Large intestine (tissue), 12 donors: ENCODE measurements at places on chromosomes 5 and 9. TPM values are rescaled to one million over a fixed set of nuclear protein-coding genes. Genes with fewer than 3 reads are reported as not detected.

DNA sequence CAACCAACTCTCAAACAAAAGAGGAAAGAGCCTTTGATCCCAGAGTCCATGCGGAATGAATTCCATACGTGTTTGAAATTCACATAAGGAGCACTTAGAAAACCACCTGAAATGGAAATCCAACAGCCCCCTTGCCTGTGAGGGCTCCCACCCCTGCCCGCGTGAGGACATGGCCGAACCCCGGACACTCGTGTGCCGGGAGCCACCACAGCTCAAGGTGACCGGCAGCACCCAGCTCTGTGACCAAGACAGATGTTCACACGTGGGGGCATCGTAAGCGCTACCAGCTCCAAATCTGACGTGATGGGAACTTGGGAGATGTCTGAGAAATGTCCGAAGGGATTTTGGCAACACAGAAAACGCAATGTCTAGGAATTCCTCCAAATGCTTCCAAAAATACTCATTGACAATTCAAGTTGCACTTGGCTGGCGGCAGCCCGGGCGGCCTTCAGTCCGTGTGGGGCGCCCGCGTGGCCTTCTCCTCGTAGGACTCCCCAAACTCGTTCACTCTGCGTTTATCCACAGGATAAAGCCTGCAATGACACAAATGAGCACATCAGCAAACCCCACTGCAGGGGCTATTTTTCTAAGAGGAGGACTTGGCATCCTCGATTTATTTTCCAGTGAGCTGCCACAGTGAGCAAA lies 23.2 kb upstream of the TERT start:
- H3K4me3 ChIP-seq: no peak overlapping the region
- DNase-seq: no peak
- peaks cover 18% of the 10 kb centered on the region for H3K4me1 ChIP-seq
- H3K27ac ChIP-seq: no peak overlapping the region
- H3K27me3 ChIP-seq: no peaks in the 10 kb centered on the region

The MYMK gene
- polyA plus RNA-seq: 0.13 TPM

- H3K4me3 ChIP-seq: no peak overlapping the region
- no peaks in the 10 kb centered on the region for H3K4me1 ChIP-seq
- no peaks in the 10 kb centered on the region for H3K27me3 ChIP-seq
- peaks cover 38% of the 10 kb centered on the region for H3K36me3 ChIP-seq
- no peak for DNase-seq
These were observed 7.7 kb downstream of the TPM2 start for GRCh38 chr9:35682051-35682450.

DNA sequence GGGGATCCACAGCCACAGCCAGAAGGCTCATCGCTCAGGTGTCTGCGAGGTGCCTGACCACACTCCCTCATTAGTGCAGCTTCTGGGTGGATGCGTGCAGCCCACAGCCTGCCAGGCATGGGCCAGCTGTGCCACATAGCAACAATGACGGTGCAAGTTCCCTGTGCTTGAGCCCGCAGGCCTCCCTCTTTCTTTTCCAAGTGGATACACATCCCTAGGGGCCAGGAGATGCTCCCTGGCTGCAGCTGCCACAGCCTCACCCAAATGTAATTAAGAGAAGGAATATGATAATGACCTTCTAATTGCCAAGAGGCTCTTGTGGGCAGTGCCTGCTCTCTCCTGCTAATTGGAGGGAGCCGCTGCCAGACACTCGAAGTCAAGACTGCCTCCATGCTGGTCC lies 116.0 kb upstream of the PPP1R26 start:
- H3K36me3 ChIP-seq: no peaks in the 10 kb centered on the region
- H3K4me3 ChIP-seq: no peak overlapping the region
- H3K27me3 ChIP-seq: no peaks in the 10 kb centered on the region
- no peaks in the 10 kb centered on the region for H3K4me1 ChIP-seq
- H3K27ac ChIP-seq: no peak overlapping the region
- DNase-seq: no peak

- no peaks in the 10 kb centered on the region for H3K36me3 ChIP-seq
- no peak overlapping the region for H3K27ac ChIP-seq
- H3K4me1 ChIP-seq: no peaks in the 10 kb centered on the region
- no peak for DNase-seq
These were observed 117.8 kb downstream of the PTTG1 start for GRCh38 chr5:160539431-160539830.

DNA sequence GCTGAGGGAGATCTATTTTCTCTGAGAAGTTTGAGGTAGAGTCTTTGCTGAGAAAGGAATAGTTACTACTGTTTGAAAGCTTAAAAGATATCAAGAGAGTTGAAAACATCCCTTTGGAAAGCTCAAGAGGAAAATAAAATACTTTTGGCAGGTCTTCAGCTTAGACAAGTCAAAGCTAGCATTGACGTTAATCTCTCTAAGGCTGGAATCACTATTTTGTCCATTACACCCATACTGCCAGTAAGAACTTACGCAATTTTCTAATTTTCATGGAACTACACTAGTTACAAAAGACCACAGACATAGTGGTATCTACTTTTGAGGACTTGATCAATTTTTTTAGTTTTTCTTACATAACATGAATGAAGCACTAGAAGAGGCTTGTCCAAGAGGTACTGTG lies 494.9 kb downstream of the PSAT1 start:
- H3K27ac ChIP-seq: no peak overlapping the region
- H3K27me3 ChIP-seq: no peaks in the 10 kb centered on the region
- H3K36me3 ChIP-seq: no peaks in the 10 kb centered on the region
- no peak for DNase-seq
- no peak overlapping the region for H3K4me3 ChIP-seq

The LCP2 gene
- 15.6 TPM for polyA plus RNA-seq

GRCh38 chr5:65013166-65013565 lies 244.4 kb downstream of the CWC27 start:
- no peaks in the 10 kb centered on the region for H3K36me3 ChIP-seq
- DNase-seq: no peak
- no peak overlapping the region for H3K27ac ChIP-seq
- no peaks in the 10 kb centered on the region for H3K4me1 ChIP-seq
- no peaks in the 10 kb centered on the region for H3K27me3 ChIP-seq
- H3K4me3 ChIP-seq: no peak overlapping the region

The OBP2B gene
- polyA plus RNA-seq: not detected

DNA sequence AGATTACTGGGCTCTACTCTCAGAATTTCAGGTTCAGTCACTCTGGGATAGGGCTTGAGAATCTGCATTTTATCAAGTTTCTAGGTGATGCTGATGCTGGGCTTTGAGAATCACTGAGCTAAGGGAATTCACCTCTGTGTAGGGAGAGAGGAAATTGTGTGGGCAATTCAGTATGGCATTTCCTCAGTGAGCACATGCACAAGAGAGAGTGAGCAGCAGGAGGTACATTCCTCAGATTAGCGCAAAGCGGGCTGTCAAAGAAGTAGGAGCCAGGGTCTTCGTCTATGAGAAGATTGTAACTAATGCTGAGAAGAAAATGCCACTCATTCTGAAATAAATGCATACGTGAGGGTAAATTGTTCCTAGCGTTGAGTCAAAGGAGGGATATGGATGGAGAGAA lies 175.9 kb downstream of the KIF4B start:
- H3K4me1 ChIP-seq: no peaks in the 10 kb centered on the region
- no peak overlapping the region for H3K27ac ChIP-seq
- DNase-seq: no peak
- H3K27me3 ChIP-seq: no peaks in the 10 kb centered on the region
- no peaks in the 10 kb centered on the region for H3K36me3 ChIP-seq
- no peak overlapping the region for H3K4me3 ChIP-seq

GRCh38 chr5:553874-554273 lies 29.6 kb upstream of the SLC9A3 start:
- H3K4me3 ChIP-seq: no peak overlapping the region
- peak overlapping the region; percentile 69 for H3K27ac ChIP-seq
- H3K27me3 ChIP-seq: no peaks in the 10 kb centered on the region
- DNase-seq: peak; percentile 93
- peaks cover 22% of the 10 kb centered on the region for H3K4me1 ChIP-seq

DNA sequence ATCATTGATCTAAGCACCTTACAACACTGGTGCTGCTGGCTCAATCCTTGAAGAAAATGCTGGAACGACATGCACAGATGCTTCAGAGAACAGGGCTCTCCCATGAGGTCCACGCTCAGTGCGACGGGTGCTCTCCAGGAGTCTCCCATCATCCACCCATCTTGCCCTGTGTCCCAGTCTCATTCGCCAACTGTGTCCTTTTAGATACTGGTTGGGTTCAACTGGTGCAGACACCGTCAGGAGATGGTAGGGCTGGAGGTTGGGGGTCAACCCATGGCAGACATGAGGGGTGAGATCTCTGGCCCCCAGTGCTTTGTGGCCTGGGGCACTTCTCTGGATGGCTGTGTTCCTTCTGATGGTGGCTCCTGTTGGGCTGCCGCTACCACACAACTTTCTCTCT lies 1.6 kb upstream of the OBP2B start:
- H3K27ac ChIP-seq: no peak overlapping the region
- no peak overlapping the region for H3K4me3 ChIP-seq
- H3K36me3 ChIP-seq: no peaks in the 10 kb centered on the region
- peaks cover 1% of the 10 kb centered on the region for H3K27me3 ChIP-seq
- DNase-seq: no peak
- H3K4me1 ChIP-seq: no peaks in the 10 kb centered on the region

DNA sequence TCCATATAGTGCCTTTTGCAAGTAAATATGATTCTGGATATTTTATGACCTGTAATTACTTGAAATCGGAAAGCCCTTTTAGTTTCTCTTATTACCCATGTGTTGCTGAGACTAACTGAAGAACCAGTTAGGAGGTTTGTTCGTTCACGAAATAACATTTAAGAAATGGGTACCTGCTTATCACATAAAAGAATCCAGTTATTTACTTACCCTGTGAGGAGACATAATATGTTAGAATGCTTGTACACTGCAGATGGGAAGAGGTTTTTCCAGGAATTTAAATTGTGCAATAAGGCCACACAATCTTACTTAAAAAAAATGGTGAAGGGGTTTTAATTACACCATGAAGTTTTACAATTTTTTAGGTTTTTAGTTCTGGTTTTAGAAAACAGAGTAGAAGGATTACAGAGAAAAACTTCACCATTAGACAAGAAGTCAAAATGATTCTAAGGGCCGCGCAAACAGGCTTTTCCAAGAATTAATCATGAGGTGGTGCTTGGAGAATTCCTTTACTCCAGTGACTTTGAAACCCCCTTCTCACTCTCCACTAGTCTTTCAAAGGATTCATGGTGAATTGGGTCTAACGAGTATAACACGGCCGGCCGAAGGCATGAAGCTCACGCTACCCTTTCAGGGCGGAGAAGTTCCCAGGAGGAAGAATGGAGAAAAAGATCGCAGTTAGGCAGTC lies 1.1 kb upstream of the PTGER4 start:
- H3K27ac ChIP-seq: peak overlapping the region; percentile 96
- H3K4me3 ChIP-seq: peak overlapping the region; percentile 77
- peaks cover 24% of the 10 kb centered on the region for H3K27me3 ChIP-seq
- no peak for DNase-seq

DNA sequence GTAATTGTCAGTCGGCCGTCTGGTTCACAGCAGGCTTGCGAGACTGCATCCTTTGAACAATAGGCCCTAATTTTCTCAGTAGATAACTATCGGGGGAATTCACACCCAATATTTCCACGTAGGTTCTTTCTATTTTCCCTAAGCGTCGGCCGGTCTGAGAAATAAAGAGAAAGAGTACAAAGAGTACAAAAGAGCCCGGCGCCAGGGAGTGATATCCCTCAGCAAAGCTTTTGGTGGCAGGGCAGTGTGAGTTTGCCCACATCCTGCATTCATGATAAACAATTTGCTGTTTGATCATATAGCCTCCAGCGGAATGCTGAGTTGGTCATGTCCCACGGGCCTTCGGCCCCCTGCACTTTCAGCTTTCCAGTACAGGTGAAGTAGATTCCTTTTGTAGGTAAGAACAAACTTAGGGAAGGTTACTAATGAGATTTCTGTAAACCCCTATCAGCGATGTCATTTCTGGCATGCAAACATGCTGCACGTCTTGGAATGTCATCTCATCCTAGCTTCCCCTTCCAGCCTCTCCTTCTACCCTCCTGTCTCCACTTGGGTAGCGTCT lies 4.7 kb upstream of the PTGR1 start:
- no peak overlapping the region for H3K4me3 ChIP-seq
- no peaks in the 10 kb centered on the region for H3K27me3 ChIP-seq
- peaks cover 26% of the 10 kb centered on the region for H3K4me1 ChIP-seq
- H3K36me3 ChIP-seq: no peaks in the 10 kb centered on the region

DNA sequence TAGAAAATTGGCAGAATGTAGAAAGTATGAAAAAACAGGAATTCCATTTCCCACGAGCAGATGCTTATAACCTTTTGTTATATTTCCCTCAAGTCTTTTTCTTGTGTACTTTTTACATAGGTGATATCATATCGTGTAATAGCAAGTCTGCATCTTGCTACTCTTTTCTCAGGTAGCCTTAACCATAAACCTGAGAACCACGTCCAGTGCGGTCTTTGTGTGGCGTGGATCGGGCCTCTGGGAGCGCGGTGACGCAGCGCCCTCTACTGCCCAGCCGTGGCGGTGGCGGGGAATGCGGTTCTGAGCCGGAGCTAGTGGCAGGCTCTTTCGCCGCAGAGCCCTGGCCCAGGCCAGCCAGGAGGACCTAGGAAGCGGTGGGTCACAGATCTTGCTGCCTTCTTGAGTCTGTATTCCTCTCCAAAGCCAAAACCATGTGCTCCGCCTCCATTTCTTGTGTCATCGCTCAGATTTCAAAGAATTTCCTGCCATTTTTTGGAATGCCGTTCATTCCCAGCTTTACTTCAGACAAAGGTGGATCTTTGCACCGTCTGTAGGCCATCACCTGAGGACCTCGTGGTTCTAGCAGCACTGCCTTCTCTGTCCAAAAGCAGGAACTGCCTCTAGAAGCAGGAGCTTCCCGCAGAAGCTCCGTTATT lies 71.9 kb downstream of the MVB12B start:
- peaks cover 60% of the 10 kb centered on the region for H3K36me3 ChIP-seq
- H3K27ac ChIP-seq: no peak overlapping the region
- no peak overlapping the region for H3K4me3 ChIP-seq
- H3K27me3 ChIP-seq: no peaks in the 10 kb centered on the region
- peak; percentile 62 for DNase-seq

The NAIP gene
- polyA plus RNA-seq: 29.3 TPM

DNA sequence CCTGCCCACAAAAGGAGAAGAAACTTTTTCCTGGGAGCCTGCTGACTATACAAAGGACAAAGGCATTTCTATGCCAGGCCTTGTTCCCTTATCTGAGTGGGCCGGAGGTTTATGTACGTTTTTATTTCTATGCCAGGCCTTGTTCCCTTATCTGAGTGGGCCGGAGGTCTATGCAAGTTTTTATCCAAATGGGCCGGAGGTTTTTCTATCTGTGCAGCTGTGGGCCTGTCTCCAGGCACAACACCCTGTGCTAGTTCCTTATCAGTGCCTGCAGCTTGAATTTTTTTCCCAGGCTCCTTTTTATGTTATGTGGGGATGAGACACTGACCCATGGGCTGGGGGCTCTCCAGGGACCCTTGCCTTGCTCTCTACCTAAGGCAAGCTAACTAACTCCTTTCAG lies 5.5 kb downstream of the SLC25A2 start:
- no peaks in the 10 kb centered on the region for H3K4me1 ChIP-seq
- no peaks in the 10 kb centered on the region for H3K36me3 ChIP-seq
- H3K4me3 ChIP-seq: no peak overlapping the region
